ENCODE measurements at places on chromosomes 2 and 18.
A peak's percentile ranks its signal among the peaks of the same experiment; 100 is the strongest.

GRCh38 chr2:227577555-227577954 lies 21.1 kb upstream of the SCYGR2 start:
- no peak for DNase-seq

- no peak for DNase-seq
Observed at GRCh38 chr2:130798472-130799218, 38.1 kb upstream of the ARHGEF4 start.

DNA sequence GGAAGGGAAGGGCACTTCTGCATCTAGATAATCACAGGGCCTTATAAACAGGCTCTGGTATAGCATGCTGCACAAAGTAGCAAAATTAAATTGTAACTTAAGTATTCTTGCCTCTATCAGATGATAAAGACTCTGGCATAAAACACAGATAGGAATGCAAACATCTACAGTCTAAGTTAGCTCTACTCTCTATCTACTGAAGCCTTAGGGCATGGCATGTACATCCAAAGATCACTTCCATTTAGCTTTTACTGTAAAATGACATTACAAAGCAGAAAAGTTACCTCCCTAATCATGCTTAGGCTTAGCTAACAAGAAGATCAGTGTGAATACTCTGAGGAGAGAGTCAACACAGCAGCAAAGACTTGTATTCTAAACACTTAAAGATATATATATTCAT lies 90.7 kb downstream of the NOL10 start:
- no peak for DNase-seq

GRCh38 chr2:235008584-235009044 lies 56.8 kb downstream of the SH3BP4 start:
- DNase-seq: no peak

GRCh38 chr2:231563378-231563961 lies 29.2 kb upstream of the TEX44 start:
- DNase-seq: peak; percentile 56

DNA sequence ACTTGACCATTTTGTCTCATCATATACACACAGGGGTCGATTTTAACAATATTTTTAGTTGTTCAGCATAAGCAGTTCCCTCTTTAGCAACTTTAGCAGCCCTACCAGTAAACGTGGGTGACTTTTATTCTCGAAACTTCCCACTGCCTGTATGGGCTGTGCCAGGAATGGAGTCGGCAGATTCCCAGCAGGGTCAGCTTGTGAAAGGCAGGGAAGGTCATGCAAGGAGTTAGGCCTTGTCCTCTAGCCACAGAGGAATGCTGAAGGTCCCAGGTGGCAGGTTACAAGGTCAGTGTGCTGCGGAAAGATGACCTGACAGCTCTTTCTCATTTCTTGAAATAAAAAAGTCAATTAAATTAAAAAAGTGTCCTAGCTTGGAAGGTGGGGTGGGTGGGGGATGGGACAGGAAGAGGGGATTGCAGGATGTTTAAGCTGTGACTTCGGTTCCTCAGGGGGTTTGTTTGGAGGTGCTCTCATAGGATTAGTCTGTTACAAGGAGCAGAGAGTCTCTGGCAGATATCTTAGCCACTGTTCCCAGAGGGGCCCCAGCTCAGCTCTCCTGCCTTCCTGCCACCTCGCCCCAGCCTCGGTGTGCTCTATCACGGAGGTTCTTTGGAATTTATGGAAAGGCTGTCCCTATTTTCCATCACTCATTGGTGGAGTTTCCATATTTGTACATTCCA lies 21.4 kb downstream of the DRC1 start:
- DNase-seq: no peak

DNA sequence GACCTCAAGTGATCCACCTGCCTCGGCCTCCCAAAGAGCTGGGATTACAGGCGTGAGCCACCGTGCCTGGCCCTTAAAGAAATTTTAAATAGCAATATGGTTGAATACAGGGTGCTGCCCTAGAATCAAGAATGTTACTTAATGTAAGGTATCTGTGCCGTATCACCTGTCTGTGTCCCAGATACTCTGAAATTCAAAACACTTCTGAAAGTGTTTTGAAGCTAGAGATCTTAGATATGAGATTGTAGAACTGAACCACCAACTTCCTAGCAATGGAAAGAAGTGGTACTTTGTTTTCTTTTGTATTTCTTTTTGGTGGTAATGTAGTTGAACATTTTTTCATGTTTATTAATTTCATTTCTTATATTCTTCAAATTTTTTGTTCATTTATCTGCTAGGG lies 13.0 kb downstream of the PTPN4 start:
- DNase-seq: no peak

GRCh38 chr2:118527571-118527970 lies 319.9 kb downstream of the EN1 start:
- DNase-seq: no peak

GRCh38 chr2:18336975-18337374 lies 223.5 kb downstream of the RDH14 start:
- DNase-seq: no peak

DNA sequence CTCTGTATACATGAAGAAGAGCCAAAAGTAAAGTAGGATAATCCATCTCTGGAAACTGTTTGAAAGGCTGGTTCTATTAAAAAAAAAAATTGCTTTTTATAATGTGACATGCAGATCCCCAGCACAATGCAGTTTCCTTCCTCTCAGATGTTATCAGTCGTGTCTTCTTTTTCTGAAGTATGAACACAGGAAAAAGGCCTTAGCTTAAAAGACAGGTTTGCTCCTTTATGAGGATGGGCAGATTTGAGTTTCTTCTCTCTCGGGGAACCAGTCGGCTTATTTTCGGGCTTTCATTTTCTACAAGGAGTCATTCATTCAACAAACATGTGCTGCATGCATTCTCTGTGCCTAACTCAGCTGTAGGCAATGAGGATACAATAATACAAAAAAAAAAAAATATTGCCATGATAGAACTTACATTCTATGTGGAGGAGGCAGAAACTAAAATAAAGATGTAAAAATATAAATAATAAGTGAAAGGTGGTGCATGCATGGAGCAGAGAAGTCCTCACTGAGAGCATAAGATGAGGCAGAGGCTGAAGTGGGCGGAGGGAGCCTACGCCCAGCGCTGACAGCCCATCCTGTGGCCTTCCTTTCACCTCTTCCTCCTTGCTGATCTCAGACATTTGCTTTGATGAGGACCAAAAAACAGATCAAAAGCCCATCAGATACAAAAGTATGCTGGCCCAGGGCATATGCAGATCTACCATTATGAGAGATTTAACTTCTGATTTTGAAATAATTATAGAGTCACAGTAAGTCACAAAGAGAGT lies at the start of gene CD226:
TSS of gene CD226 (minus strand) at position 513 of the 773 bp plus-strand sequence. CDS start at position 46, 467 bp downstream.
- DNase-seq: no peak

GRCh38 chr2:172864182-172864581 lies 128.5 kb downstream of the RAPGEF4 start:
- DNase-seq: peak; percentile 19

DNA sequence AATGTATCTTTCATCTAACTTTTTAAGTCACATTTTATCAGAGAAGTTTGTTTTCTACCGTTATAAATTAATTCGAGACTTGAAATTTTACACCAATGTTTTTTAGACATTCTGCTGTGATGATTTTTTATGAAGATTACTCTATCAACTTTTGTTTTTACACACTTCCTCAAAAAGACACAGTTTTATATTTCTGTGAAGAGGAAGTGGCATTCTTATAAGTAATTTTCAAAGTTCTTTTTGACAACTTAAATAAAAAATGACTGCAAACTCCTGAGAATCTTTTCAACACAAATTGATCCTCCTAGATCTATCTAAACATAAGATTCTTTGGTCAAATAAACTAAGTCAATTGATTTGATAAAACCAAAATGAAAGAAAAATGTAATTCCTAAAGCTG lies 13.7 kb downstream of the ANKRD44 start:
- DNase-seq: peak; percentile 61

- no peak for DNase-seq
Observed at GRCh38 chr18:33596178-33596854, 18.3 kb downstream of the ASXL3 start.

- DNase-seq: no peak
Observed at GRCh38 chr18:59893971-59894370, 5.8 kb upstream of the PMAIP1 start.

GRCh38 chr2:210318486-210318885 lies 3.5 kb upstream of the MYL1 start:
- DNase-seq: no peak

DNA sequence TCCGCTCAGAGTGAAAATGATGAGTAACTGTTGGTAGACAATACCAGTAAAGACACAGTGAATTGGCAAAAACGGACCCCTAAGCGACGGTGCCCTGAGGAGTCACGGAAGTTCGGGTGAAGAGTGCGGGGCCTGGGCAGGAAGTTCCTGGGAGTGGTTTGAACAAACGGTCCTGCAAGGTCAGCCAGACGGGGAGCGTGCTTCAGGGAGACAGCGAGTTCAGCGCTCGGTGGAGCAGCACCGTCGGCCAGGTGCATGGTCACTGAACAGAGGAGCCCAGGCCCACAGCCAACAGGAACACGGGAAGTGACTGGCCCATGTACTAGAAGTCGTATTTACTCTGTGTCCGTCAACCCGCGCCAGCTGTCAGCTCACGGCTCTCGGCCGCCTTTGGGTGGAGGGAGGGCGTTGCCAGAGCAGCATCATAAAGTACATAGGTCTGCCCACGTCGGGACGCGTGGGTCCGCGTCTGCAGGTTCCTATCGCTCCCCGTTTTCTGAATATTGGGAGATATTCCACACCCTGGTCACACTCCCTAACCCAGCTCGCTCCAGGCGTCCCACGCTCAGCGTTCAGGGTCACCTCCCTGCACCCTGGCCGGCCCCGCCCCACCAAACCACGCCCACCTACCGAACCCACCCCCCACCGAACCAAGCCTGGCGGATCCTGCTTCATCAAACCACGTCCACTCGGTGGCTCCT lies 75.6 kb upstream of the UXS1 start:
- DNase-seq: no peak

DNA sequence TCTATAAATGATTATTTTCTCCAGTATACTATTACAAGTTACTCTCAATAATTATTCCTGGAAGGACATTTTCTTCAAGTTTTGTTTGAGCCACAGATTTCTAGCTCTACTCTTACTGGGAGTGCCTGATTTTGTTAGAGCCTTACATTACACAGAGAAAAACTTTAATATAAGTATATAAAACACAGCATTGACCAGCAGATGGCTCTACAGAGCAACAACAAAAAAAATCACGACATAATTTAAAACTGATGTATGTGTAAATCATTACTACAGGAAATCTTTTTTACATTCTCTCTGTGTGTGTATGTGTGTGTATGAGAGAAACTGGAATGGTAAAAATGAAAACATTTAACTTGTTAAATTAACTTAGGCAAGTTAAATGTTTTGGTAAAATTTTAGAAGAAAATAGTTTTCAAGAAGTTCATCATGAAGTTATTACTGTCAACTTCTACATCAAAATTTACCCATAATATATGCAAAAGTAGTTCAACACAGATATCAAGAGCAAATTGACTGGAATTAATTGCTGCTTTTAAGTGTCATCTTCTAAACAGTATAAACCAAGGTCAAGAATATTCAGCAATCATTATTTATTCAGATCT lies 103.3 kb downstream of the MDH1 start:
- DNase-seq: peak; percentile 28

- DNase-seq: no peak
Observed at GRCh38 chr2:127356531-127356930, 31.2 kb downstream of the MAP3K2 start.

DNA sequence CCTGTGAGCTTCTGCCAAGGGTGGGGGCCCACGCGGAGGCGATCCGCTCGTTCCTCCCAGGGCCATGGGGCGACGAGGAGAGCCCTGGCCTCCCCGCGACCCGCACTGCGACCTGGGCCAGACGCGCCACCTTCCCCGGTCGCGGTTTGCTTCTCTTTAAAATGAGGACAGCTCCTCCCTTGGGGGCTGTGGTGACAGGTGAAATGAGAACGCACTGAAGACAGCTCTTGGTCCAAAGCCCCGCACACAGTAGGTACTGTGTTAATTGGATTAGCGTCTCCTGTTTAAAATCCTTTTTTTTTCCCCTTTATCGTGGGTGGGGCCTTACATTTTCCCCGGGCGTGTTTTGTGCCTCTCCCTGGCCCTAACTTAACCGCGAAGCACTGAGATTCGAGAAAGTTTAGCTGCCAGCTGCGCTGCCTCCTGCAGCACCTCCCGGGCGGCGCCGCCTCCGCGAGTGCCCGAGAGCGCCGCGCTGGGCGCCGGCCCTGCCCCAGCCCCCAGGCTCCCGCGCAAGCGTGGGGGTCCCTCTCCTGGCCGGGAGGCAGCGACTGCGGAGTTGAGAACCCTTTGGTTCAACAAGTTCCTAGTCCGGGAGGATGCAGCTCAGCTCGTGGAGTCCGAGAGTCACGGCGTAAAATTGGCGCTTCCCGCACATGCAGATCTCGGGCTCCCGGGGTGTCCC lies 1.1 kb downstream of the HPCAL1 start:
- peak; percentile 29 for DNase-seq

DNA sequence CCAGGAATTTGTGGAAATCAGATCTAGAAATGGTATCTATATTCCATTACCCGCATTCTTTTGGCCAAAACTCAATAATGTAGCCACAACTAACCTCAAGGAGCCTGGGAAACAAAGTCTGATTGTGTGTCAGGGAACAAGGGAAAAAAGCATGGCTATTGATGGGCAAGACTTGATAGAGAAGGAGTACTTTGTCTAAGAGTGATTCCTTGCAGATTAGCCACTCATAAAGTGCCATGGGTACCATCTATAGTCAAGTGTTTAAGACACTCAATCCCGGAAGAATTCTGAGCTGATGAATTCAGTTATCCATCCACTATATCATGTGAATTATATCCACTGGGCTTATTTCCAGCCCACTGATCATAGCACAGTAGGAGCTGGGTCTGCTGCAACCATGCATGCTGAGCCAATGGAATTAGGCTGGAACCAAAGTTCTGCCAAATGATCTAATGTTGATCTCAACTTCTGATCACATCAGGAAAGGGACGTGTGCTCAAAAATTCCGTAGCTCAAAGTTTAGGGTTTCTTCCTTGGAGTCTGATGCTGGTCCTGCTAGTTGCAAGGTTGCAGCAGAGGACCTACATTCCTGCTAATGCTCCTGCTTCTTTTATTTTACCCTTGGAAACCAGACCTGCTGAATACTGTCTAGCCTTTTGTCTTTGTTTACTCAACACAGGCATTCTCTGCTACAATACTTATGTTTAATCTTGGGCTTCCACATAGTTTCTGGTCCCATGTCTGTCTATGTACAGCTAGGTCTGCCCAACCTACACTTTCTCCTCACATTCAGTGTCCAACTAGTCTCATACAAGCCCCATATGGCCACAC lies 629.7 kb downstream of the IRS1 start:
- DNase-seq: no peak

GRCh38 chr2:179467960-179468359 lies 203.3 kb upstream of the SESTD1 start:
- no peak for DNase-seq

- no peak for DNase-seq
Observed at GRCh38 chr18:28075501-28075900, 101.4 kb downstream of the CDH2 start.

GRCh38 chr2:185372188-185372587 lies 366.4 kb upstream of the FSIP2 start:
- no peak for DNase-seq
